ENCODE measurements at places on chromosomes 16 and 17. TPM values are rescaled to one million over a fixed set of nuclear protein-coding genes. Genes with fewer than 3 reads are reported as not detected.

Gene XAF1
- not detected for total RNA-seq

Gene ODAD4
- total RNA-seq: 3.4 TPM

DNA sequence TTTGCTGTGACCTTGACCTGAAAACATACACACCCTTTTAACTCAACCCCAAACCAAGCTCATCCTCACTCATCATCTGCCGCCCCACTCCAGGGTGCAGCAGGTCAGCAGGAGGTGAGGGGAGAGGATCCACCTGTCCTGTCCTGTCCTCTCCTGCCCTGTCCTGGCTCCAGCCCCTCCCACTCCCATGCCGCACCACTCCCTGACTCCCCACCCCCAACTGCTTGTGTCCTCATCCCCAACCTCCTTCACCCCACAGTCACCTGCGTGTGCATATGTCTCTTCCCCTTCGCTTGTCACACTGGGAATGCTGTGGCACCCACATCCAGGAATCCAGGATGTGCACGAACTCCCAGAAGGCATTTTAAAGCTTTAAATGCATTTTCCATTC, 15.6 kb downstream of the NGFR start:
- DNase-seq: no peak

Gene MINK1
- 130 TPM for total RNA-seq

GRCh38 chr16:23584186-23585076, 11.7 kb downstream of the NDUFAB1 start:
- no peak for DNase-seq
